ENCODE measurements at places on chromosomes 7 and 10. TPM values are rescaled to one million over a fixed set of nuclear protein-coding genes. Genes with fewer than 3 reads are reported as not detected.

Gene TLX1
- total RNA-seq = not detected

DNA sequence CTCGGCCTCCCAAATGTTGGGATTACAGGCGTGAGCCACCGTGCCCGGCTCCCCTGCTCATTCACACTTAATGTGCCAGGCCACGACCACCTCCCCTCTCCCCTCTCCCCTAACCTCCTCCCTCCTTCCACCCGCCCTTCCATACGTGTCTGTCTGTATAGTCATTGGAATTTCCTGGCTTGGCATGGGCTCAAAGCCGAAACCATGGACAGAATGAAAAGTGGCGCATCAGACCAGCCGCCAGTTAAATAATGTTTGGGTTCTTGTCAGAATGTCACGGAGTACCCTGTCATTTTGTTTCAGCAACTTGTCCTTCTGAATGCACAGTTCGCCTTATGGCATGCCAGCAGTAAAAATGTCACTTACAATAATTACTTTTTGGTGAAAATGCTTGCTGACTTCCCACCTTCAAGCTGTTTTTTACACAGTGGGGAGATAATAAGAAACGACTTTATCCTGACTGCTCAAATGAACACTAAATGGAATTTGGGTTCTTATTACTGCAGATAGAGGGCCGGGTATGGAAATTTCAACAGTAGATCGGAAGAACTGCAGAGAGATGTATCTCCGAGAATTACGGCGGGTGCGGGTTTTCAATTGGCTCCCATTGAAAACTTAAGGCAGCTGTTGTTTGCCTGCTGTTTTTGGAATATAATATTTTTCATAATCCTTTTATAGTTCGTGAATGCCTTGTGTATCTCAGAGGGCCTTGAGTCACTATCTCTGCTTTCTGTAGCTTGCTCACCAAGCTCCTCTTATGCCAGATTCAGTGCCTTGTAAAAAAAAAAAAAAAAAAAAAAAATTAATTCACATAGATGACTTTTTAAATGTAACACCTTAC is 65.5 kb upstream of the SH2B2 start:
- DNase-seq = no peak

DNA sequence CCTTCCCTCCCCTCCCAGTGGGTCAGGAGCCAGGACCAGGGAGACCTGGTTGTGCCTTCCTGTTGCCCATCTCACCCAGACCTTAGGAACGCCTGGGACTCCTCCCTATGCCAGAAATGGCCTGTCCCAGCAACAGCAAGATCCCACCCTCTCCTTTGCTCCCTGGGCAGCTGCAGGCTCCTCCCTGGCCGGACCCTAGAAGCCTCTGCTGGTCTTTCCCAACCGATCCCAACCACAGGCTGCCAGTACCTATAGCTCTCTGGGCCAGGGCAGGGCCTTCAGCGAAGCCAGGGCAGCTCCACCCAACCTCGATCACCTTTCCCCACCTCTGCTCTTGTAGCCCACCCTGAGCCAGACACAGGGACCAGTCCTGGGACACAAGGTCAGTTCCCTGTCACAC is 21.9 kb downstream of the LDB3 start:
- DNase-seq = no peak

DNA sequence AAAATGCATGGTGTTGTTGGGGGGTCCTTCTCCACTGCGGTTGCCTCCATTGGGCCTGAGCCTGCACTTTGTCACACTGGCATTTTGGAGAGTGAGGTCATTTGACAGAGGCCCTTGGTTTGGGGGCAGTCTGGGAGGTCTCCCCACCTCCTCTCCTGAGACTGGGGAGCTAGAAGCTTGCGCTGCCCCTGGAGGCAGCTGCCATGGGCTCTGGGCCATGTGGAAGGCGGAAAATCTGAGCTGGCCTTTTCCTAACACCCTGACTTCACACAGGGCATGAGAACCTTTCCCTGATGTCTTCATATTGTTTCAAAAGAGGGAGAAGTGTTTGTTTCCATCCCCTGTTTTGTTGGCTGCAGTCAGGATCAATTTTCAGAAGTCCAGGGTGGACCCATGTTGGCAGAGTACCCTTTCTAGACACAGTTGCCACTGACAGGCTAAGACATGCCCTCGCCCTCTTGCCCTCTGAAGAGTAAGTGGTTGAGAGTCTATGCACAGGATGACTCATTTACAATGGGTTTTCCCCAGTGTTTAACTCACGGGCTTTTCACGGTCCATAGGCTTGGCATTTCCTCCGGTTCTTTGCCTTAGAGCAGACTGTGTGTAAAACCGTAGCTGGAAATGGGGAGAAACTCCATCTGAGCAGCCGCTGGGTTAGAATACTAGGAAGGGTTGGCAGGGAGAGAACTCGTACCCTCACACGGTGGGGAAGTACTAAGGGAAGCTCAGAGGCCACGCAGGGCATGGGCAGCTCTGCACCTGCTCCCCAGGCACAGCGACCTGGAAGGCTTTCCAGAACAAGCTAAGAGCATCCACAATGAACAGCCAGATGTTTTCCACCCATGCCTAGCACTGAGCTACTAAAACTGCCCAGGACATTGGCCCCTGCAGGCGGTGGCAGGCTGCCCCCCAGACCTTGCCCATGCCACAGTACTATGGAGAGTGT is 655.0 kb downstream of the SDK1 start:
- DNase-seq = no peak

Gene GCK
- total RNA-seq = 0.95 TPM

Gene STAG3
- total RNA-seq = 3.6 TPM

DNA sequence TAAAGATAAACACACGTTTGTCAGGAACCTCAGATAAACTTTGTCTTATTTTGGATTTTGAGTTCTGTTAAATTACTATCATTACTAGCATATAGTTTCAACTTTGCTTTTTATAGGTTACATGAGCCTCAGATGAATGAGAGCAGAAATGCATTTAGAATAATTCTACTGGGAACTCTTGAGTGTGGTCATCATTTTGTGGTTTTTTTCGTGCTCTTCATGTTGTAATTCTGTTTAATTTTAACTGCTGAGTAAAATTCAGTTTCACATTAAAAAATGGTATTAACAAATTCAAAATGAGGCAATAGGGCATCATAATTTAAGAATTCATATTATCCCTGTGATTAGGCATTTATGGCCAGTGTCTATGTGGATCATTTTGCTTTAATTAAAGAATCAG is 72.9 kb downstream of the GNAI1 start:
- no peak for DNase-seq

Gene GOLGA7B
- total RNA-seq = 3.3 TPM

- DNase-seq = no peak
Measured at GRCh38 chr10:18066947-18067346, 73.3 kb upstream of the CACNB2 start.

DNA sequence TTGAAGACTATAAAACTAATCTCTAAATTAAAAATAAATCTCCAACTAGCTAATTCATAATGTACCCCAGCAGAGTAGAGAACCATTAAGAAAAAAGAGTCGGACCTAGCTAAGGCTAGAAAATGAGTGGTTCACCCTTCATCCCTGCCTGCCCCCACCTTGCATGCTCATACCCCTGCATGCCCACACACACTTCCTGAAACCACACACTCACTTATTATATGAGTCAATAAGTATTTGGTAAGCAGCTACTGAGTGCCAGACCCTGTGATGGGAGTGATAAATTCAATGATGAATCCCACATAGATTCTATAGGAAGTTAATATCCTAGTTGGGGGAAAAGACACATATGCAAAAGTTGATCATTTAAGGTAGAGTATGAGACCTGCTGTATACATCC is 152.9 kb upstream of the INHBA start:
- DNase-seq = no peak

Gene IDI2
- not detected for total RNA-seq

Gene NRG3
- 14.6 TPM for total RNA-seq

- no peak for DNase-seq
Measured at GRCh38 chr7:149562602-149563001, 65.0 kb upstream of the ZNF746 start.

Gene LIPM
- not detected for total RNA-seq

DNA sequence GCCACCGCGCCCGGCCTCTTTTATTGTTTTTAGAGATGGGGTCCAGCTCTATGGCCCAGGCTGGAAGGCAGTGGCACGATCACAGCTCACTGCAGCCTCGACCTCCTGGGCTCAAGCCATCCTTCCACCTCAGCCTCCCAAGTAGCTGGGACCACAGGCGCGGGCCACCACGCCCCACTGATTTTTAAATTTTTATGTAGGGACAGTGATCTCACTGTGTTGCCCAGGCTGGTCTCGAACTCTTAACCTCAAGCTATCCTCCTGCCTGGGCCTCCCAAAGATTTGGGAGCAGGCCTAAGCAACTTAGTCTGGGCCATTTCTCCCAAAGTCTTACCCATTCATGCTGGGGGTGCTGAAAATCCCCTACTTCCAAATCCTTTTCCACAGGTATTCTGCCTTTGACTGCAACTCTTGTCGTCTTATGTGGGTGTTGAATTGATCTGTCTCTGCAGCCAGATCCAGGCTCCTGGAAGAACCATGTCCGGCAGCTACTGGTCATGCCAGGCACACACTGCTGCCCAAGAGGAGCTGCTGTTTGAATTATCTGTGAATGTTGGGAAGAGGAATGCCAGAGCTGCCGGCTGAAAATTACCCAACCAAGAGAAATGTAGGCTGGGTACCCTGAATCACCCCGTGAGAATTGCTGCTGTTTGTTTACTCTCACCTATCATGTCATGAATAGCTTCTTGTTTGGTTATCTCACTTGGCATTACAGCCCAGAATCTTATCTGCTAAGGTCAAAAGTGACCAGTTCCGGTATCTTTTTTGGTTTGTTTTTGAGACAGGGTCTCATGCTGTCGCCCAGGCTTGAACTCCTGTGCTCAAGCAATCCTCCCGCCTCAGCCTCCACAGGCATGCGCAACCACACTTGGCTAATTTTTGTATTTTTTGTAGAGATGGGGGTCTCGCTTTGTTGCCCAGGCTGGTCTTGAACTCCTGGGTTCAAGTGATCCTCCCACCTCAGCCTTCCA is 1.1 kb downstream of the ZDHHC4 start:
- no peak for DNase-seq

DNA sequence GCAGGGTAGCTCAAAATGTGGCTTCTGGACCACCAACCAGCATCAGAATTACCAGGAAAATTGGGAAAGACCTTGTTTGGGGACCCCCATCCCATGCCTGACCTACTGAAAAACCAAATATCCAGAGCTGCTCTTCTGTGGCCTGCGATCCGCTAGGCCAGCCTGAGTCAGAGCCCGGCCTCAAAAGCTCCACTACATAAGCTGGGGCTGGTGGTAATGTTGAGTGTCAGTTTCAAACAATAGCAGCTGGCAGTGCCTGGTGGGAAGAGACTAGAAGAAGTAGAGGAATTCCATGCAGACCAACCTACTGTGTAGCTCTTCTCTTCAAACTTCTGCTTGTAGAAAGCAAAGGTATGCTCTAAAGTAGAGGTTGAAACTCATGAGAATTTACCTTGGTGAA is 52.0 kb downstream of the KLRG2 start:
- no peak for DNase-seq

GRCh38 chr10:42574336-42574735 is 64.0 kb downstream of the ZNF33B start:
- no peak for DNase-seq

DNA sequence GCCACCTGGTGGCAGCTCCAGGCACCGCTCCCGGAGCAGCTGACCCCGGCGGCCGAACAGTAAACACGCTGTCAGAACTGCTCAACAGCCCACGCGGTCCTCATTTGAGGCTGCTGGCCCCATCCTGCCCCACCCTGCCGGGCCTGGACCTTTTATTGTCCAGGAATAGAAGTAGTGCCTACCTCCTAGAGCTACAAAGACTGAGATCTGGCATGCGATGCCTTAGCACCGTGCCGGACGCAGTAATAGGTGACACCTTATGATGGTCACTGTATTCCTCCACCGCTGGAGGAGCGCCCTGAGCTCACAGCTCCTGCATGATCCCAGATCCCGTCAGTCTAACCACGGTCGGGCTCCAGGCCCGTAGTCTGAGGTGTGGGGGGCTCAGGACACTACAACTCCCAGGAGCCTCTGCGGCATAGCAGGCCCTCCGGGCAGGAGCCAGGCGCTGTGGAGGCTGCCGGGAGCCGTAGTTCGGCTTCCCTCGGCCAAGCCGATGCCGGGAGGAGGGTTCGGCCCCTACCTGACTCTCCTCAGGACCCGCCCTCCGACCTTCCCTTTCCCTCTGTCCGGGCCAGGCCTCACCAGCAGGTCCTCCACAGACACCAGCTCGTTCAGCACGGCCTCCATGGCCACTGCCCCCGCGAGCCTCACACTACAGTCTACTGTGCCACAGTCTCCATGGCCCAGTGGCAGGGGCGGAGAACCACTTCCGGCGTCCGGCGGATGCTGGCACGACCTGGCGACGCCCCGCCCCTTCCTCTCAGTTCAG is at the start of gene FIS1:
TSS of gene FIS1 (minus strand) at position 707 of the 772 bp plus-strand sequence. CDS start at position 630, 77 bp downstream.
- peak; percentile 93 for DNase-seq

Gene CAMK1D
- total RNA-seq = 19.4 TPM

DNA sequence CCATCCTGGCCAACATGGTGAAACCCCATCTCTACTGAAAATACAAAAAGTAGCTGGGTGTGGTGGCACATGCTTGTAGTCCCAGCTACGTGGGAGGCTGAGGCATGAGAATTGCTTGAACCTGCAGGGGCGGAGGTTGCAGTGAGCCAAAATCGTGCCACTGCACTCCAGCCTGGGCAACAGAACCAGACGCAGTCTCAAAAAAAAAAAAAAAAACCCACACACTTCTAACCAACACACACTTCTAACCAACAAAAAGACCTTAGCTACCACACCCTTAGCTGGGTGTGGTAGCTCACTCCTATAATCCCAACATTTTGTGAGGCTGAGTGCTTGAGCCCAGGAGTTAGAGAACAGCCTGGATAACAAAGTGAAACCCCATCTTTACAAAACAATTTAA is 33.9 kb upstream of the SPOCK2 start:
- DNase-seq = no peak

DNA sequence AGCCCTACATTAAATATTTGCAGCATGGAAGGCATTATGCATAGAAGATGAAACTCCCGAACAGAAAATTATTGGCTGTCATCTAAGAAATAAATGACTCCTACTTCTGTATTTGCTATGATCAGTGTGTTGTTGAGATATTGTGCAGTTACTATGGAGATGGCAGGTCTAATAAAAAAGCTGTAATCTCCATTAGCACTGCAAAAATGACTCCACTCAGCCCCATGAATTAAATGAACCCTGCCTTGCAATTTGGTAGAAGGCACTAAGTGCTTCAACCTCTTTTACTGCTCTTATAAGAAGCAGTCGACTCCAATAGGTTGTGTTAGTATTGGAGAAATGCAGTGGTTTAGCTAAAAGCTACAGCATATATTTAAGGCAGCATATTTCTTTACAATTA is 290.0 kb upstream of the PHYHIPL start:
- no peak for DNase-seq

Data from mucosa of gallbladder (tissue), 1 donor.